CD4-positive, alpha-beta T cell treated with Interferon gamma for 1 hour (primary cell): ENCODE measurements at places on chromosomes 12 and 14.

DNA sequence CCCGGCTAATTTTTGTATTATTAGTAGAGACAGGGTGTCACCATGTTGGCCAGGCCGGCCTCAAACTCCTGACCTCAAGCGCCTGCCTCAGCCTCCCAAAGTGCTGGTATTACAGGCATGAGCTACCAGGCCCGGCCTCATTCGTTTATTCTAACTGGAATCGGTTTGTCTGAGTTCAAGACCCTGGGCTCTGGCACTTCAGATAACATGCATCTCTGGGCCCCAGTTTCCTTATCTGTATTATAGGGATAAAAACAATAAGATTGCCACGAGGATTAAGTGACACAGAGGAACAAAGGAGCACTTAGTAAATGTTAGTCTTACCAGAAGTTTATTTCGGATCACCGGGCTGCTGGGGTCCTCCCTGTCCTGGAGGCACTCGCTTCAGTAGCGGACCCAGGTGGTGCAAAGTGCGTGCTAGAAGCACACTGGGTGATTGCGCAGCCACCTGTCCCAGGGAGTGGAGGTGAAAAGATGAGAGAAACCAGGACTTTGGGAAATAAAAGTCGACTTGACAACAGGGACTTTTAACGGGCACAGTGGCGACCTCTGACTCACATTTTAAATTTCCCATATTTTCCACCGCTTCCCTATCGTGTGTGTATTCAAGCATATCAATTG lies 37.5 kb downstream of the ACACB start:
- no peak for DNase-seq

DNA sequence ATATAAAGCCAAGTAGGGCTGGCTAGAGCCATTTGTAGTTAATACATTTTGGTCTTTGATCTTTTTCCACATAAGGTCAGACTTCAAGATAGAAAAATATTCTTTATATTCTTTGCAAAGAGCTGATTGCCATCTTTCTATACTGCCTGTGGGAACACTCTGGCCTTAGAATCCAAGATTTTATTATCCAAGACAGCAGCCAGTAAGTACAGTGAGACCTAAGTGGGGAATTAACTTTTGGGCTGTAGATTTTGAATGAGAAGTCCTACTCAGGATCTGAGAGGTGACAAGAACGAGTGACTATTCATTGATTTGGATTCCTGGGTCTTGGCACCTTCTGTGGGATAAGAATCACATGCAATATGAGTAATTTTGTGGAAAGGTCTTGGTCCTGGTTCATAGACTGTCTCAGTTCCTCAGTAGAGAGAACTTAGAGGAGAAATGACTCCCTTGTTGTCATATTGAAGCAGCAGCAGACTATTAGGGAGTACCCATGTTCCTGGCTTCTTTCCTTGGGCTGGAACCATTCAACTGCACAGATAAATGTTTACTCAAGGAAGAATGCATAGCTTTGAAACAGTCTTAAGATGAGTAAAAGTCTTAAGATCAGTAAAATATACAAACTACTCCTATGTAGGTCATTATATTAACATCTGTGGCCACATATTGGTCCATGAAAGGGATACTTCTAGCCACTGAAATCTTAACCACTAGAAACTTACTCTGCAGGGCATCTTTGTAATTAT lies 353.8 kb downstream of the RAD51B start:
- DNase-seq, result no peak

- DNase-seq, result no peak
These were observed 38.9 kb downstream of the KCNC2 start for GRCh38 chr12:75170640-75171185.

- no peak for DNase-seq
These were observed 2.4 kb downstream of the DYNC1H1 start for GRCh38 chr14:101966742-101967141.

DNA sequence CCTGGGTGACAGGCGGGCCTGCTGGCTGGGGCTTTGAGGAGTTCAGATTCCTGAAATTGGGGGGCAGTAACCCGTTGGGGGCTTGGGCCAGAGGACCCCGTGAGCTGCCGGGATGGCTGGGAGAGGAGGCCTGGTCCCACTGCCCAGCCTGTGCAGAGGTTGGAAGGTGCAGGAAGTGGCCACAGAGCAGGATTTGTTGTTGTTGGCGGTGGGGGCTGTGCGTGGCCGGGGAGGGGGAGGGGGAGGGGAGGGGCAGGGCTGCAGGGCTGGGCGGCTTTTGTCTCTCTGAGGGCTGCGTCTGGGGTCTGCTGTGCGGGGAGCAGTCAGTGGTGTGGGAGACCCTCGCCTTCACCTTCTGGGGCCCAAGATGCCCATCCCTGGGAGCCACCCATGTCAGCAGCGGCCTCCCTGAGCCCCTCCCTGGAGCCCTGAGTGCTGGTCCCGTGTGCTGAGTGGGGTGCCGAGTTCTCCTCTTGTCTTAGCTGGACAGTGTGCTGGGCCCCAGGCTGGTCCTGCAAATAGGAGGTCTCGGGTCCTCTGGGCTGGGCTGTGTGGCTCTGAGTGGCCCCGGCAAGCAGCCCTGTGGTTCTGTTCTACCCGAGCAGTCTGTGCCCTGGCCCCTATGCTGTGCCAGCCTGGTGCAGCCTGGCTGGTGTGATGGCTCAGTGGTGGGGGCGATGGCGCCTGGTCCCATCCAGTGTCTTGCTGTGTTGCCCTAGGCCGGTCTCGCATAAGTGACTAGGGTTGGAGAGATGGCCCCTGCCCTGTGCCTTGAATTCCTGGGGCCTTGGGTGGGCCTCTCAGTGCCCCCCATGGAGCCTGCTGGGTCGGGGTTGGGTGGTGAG lies 10.3 kb downstream of the KIF26A start:
- DNase-seq, result no peak

DNA sequence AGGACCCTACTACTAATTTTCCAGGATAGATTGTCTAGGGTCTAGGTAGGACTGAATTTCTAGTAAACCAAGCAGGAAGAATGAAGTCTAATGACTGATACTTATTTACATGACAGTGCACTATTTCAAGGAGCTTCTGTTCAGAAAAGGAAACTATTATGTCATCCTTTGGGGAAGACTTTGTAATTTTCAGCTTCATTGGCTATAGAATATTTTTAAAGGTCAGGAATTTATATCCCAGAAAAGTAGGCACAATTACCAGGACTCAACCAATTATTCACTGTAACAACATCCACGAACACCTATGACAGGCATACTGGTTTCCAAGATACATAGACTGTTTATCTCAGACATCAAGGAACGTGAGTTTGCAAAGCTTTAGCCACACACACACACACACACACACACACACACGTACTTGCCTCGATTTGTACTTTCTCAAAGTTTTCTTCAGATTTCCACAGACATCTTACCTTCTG lies 23.2 kb downstream of the OR6S1 start:
- DNase-seq, result no peak

GRCh38 chr14:66330916-66331315 lies 155.3 kb upstream of the CCDC196 start:
- no peak for DNase-seq

GRCh38 chr12:33357181-33357580 lies 82.4 kb downstream of the SYT10 start:
- DNase-seq, result no peak

DNA sequence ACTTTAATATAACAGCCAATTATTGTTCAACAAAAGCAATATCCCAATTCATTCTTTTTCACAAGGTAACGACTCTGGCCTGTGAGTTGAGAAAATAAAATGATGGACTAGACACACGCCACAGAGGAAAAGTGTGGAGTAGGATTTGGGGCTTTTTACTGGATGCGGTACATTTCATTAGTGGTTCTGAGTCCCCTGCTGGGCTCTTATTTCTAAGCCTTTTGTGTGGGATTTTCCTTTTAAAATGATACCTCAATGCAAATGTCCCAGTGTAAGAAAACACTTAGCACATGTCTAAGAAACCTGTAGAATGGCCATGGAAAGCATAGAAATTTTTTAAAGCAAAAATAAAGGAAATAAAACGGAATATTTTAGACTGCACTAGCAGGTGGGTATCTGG lies 73.4 kb downstream of the C12orf42 start:
- DNase-seq, result no peak

GRCh38 chr14:35406090-35406489 lies 1.5 kb upstream of the NFKBIA start:
- DNase-seq, result no peak

DNA sequence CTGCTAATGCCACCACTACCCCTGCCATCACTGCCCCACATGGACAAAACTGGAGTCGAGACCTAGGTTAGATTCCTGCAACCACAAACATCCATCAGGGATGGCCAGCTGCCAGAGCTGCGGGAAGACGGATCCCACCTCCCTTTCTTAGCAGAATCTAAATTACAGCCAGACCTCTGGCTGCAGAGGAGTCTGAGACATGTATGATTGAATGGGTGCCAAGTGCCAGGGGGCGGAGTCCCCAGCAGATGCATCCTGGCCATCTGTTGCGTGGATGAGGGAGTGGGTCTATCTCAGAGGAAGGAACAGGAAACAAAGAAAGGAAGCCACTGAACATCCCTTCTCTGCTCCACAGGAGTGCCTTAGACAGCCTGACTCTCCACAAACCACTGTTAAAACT lies 7.1 kb upstream of the OAS2 start:
- DNase-seq, result no peak
